ENCODE measurements at places on chromosomes 6 and 20. TPM values are rescaled to one million over a fixed set of nuclear protein-coding genes. Genes with fewer than 3 reads are reported as not detected.

DNA sequence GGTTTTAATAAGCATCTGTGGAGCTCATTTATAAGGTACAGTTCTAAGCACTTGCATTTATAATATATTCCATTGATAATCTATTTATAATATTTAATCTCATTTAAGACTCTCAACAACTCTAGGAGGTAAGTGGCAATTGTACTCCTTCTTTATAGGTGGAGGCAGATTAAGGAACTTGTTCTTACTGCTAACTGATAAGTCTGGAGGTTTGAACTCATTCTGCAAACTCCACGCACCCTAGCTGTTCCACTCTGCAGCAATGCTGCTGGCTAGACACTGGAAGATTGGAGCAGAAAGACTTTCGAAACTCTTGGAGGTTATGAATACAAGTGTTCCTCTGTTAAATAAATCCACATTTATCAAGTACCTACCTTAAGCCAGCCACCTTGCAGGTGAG is 793 bp upstream of the HDAC2 start:
- no peak for DNase-seq

VSX1 gene
- not detected for total RNA-seq

PAK5 gene
- total RNA-seq, result not detected

- DNase-seq, result no peak
Measured at GRCh38 chr6:39471954-39472659, 149.6 kb upstream of the KCNK16 start.

DNA sequence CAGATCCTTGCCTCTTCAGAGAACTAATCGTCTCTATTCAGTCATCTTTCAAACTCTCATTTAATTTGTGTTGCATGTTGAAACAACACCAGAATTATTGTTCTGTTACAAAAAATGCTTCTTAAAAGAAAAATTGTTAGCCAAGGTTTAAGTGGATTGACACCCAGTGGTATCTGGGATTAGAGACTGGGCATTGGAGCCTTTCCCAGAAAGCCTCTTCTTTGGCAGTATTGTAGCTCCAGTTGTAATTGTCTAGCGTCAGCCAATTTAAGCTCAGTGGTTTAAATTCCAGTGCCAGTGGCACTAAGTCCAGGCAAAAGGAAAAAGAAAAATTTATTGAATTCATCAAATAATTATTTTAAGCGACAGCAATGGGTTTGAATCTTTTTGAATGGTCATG is 801 bp downstream of the CCDC28A start:
- DNase-seq, result no peak

GRCh38 chr6:85285934-85286333 is 163.9 kb upstream of the NT5E start:
- DNase-seq, result no peak

- DNase-seq, result no peak
Measured at GRCh38 chr6:56259234-56260077, 12.1 kb upstream of the COL21A1 start.

GRCh38 chr6:95686895-95687294 is 109.6 kb downstream of the MANEA start:
- no peak for DNase-seq

RRAGD gene
- 21.7 TPM for total RNA-seq

- no peak for DNase-seq
Measured at GRCh38 chr6:132888701-132889100, 74.3 kb downstream of the RPS12 start.

- DNase-seq, result no peak
Measured at GRCh38 chr6:33709605-33710295, 1.8 kb downstream of the UQCC2 start.

- DNase-seq, result no peak
Measured at GRCh38 chr6:67393356-67393755, 1241.7 kb upstream of the ADGRB3 start.

CLVS2 gene
- not detected for total RNA-seq

GRCh38 chr6:151666526-151666925 is 141.0 kb upstream of the ESR1 start:
- no peak for DNase-seq

- no peak for DNase-seq
Measured at GRCh38 chr6:17866876-17867444, 120.5 kb downstream of the KIF13A start.

HELZ2 gene
- 25.5 TPM for total RNA-seq

GRCh38 chr6:154995254-154996015 is at the start of gene TIAM2:
Gene TIAM2, plus strand, starts transcription at chr6:154995315. Its CDS starts 133,909 bp downstream, at chr6:155129224.
- DNase-seq, result peak; percentile 81

PLEKHG1 gene
- 23.0 TPM for total RNA-seq

DNA sequence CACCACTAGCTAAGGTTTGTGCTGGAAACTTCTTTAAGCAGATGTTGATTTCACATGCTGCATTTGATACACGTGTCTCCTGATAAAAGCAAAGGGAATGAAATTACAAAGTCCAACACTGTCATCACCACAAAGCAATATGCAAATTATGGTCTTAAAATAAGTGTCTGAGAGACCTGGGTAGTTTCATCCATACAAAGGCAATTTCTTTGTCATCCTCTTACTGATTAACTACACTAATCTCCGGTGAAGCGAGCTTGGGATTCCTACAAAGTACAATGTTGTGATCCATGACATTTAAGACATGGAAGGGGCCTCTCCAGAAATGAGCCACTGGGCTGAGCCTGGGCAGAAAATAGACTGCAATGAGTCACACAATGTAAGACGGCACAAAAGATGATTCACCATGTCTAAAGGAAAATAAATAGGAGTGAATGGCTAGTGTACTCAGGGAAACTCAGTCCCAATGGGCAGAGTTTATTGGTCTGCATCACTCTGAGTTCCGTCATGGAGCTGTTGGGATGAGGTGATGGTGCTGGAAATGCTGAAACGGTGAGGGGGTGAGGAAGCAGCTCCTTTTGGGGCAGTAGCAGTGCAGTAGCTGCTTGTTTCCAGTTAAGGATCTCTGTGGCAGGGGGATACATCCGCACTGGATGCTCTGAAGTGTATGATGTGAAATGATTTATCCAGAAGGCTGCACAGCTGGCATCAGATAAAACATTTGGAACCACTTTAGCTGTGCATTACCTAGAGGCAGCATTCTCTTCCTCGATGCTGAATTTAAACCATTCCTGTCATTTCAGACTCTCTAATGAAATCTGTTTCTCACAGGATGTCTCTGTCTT is 103.3 kb downstream of the IBTK start:
- peak; percentile 78 for DNase-seq

GRCh38 chr6:43120944-43121913 is 45.1 kb downstream of the PTK7 start:
- peak; percentile 94 for DNase-seq

- DNase-seq, result no peak
Measured at GRCh38 chr6:87791029-87791428, 89.0 kb upstream of the AKIRIN2 start.

DNA sequence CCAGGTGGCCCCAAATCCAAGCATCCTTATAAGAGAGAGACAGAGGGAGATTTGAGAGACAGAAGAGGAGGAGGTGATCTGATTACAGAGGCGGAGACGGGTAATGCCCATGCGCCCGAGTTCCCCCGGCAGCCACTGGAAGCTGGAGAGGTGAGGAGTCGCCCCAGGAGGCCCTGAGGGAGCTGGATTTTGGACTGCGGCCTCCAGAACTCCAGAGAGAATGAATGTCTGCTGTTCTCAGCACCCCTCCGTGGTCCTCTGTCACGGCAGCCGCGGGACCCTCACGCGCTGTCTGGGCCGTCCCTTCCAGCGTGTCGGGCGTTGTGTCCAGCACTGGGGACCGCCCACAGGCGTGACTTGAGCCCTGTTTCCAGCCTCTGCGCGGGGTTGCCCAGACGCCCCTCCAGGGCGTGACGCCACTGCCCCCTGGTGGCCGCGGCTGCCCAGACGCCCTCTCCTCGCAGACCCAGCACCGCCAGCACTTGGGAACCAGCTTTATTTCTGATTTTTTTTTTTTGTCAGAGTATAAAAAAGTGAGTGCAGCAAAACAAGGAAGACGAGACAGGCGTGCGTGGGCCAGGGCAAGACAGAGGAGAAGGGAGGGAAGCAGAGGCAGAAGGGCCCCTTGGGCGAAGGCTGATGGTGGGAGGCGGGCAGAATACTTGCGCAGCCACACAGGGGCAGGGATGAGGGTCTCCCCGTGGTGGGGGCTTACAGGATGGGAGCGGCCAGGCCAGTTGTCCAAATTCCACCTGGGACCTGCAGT is 4.1 kb upstream of the ZNF512B start:
- peak; percentile 96 for DNase-seq

DNA sequence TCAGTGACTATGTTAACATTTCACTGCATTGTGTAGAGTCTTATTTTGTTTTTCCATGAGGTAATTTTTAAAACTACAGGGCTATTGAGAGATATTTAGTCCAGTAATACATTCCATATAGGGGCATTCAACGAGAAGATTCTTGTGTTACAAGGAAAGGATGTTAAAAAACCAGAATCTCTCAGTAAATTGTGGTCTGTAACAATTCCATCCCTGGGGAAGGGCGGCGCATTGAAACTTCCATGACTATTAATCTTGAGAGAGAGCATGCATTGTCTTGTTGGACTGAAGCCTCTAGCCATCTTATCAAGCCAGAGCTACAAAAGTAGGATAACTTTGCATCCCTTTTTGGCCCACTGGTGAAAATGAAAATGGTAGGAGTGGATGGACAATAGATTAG is 119.7 kb downstream of the BCKDHB start:
- no peak for DNase-seq
